ENCODE measurements at places on chromosomes 2 and 18.

- no peak for DNase-seq
Measured at GRCh38 chr18:38074298-38074876, 508.8 kb upstream of the CELF4 start.

DNA sequence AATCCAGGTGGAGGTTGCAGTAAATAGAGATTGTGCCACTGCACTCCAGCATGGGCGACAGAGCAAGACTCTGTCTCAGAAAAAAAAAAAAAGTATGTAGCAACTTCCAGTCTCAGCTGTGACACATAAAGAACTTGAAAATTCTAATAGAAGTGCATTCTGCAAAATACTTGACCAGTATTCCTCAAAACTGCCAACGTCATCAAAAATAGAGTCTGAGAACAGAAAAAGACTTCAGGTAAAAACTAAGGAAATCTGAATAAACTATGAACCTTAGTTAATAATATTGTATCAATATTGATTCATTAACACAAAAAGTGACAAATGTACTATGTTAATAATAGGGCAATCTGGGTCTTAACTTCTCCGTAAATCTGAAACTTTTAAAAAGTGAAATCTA, 76.7 kb upstream of the WDR75 start:
- DNase-seq = no peak

DNA sequence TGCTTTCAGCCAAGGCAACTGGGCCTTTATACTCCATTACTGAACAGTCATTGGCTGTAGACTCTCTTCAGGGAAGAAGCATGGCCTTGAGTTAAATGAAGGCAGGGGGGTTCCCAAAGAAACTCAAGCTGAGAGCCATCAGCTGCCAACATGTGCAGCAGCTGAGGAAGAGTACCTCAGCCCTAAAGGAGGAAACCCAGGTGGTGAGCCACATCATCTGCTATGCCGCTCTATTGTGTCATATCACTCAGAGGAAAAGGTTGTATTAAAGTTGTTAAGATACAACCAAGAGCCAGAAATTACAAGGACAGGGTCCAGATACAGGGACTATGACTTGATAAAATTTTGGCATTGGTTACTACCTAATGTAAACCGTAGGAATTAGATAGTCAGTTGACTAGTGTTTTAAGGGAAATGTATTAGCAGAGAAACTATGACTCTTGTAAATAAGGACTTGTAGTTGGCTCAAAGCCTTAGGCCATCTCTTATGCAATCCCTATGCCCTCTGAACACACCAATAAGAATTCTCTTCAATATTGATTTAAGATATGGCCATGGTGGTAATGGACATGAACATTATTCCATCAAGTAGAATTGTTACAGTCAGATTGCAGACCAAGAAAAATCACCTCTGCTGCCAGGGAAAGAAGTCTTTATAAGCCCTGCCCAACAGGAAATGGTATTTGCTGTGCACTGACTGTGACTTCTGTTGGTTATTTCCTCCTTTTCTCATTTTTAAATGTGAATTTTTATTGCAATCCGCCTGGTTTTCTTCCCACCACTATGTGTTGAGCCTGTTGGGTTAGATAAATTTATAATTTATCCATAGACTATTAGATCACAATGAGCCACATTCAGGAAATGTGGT, 9.2 kb upstream of the LRPPRC start:
- DNase-seq = no peak

DNA sequence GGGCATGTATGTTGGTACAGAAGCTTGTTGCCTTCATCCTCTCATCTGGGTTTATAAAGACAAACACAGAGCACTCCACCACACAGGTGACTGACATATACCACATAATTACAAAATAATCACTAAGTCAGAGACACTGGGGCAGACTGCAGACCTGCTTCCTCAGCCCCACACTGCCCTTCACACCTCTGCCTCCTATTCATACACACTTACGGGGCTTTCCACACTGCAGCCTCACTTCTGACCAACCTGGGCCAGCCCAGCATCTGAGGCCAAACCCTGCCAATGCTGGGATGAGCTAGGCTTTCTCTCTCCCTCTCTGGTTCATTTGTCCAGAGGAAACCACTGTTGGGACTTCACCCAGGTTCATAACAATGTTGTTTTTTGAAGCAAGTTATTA, 4.5 kb downstream of the EMX1 start:
- DNase-seq = no peak

GRCh38 chr2:181574321-181574720, 82.6 kb downstream of the CERKL start:
- no peak for DNase-seq

DNA sequence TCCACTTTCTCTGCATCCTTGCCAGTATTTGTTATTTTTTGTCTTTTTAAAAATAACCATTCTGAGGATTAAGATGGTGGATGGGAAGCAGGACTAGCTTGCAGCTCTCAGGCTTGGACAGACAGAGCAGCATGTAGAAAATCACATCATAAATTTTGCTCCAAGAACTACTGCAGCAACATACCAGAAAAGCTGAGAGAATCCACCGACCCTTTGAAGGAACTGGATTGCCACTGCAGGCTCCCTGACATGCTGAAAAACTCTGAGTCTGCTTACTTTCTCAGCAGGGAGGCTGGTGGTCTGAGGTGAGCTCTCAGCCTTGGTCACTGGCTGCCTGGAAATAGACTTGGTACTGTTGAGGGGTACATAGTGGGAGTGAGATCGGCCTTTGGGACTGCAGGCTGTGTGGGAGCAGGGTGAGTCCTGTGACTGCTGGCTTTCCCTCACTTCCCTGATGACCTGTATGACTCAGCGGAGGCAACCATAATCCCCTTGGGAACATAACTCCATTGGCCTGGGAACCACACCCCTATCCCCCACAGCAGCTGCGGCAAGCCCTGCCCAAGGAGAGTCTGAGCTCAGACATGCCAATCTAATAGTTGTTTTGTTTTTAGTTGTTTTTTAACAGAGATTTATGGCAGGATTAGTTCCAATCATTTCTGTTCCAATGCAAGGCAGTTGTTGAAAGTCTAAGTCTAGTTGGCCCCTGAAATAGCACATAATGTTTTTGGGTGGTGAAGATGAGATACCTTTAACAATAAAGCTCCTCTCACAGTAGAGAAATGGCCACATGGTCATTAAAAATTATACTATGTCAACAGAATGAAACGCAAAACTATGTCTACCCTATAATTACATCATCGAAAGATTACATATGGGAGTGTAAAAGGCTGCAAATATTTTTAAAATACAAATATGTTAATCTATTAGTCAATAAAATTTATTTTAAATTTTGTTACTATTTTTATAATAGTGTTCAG, 414.2 kb upstream of the CHAC2 start:
- DNase-seq = no peak

DNA sequence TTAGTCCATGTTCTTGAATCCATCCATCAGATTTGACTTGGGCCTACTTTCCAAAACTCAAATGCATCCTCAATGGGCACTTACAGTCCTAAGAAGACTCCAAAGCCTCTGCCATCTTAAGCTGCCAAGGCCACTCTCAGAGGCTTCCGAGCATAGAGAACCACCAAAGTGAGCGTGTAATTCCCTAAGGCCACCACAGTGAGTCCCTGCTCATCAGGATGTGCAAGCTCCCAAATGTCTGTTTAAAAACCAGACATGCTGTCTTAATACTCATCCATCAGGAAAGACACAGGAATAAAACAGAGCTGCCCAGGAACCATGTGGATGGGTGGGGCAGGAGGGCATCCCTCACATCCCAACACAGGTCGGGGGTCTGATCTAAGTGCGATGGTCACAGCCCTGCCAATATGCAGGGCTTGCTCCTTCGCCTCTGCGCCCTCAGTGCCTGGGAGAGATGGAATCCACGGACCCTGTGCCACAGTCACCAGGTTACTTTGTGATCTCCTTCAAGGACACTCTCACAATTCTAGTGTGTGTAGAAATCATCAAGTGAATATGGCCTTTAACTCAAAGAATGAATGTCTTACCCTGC, 80.4 kb downstream of the POLR1A start:
- peak; percentile 43 for DNase-seq

DNA sequence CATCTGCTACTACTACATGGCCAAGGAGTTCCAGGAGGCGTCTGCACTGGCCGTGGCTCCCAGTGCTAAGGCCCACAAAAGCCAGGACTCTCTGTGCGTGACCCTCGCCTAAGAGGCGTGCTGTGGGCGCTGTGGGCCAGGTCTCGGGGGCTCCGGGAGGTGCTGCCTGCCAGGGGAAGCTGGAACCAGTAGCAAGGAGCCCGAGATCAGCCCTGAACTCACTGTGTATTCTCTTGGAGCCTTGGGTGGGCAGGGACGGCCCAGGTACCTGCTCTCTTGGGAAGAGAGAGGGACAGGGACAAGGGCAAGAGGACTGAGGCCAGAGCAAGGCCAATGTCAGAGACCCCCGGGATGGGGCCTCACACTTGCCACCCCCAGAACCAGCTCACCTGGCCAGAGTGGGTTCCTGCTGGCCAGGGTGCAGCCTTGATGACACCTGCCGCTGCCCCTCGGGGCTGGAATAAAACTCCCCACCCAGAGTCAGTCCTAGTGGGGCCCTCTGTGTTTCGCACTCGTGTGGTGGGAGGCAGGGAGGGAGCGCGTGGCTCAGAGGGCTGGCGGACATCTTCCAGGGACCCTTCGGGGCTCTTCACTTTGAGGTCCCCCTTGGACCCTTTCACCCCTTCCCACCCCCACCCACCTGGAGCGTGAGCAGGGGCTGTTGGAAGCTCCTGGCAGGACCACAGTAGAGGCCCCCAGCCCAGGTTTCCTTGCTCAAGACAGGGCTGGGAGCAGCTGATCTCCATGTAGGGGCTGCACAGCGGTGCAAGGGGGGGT, 5.7 kb downstream of the GPR35 start:
- no peak for DNase-seq

DNA sequence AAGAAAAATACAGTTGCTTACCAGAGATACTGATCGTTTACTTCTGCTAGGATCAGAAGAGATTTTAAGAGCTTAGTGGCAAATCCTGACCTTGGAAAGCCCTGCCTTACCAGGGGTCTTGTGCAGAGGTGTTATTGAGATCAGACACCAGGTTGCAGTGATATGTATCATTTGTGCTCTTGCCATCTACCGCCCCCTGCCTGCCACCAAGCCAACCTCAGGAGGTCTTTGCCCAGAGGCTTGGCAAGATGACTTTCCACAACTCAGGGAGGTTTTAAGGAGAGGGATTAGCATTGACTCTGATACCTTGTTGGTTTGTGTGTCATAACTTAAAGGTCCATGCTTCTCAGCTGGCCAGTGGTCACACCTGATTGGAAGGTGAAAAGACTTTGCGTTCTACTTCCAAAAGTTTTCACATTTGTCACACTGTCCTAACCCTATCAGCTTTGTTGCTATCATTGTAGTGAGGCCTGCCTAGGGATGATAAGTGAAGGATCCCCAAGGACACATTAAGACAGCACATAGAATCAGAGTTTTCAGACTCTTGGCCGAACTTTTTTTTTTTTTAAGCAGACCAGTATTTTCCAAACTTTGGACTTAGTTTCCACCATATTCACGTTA, 46.2 kb upstream of the MGAT5 start:
- peak; percentile 44 for DNase-seq
